T-cell (primary cell): ENCODE measurements at places on chromosomes 1 and 21.

DNA sequence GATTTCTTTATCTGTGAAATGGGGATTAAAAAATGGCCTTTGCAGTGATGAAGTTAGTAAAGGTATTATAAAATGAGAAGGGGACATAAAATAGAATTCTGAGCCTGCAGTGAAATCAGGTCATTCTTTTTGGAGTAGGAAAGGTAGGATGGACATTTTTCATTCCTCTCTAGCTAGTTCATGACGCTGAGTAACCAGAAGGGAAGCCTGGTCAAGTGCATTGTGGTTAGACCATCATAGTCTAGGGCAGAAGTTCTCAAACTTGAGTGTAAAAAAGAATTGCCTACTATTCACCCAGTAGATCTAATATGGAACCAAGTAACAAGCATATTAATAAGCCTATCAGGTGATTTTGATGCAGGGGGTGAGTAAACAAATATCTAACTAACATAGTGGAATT is 50.8 kb downstream of the TGFB2 start:
- no peak for DNase-seq

- no peak for DNase-seq
Measured at GRCh38 chr1:97340951-97341350, 579.9 kb downstream of the DPYD start.

DNA sequence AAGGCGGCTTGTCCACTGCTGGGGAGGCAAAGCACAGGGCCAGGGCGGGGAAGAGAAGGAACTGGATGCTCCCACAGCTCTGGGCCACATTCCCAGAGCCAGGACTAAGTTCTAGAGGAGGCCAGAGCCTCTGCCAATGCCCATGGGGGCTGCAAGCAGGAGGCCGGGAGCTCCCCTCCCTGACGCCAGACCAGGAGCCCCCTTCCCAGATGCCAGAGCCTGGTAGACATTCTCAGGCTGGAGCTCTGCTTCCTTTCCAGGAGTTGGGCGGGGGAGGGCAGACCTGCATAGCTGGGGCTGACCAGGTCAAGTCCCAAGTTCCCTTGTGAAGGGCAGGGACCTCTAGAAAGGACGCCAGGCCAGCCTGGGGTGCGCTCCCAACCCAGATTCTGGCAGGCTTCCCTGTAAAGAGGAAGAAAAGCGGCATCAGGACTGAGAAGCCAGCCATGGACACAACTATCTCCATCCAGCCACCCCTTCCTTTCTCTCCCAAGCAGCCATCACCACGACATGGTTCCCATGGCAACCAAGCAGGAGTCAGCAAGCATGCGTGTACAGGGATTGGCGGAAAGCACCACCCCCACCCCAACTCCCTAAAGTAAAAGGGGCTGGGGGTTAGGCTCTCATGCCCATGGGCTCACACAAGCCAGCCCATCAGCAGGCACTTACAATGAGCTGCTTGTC is 13.4 kb downstream of the KIF21B start:
- no peak for DNase-seq

GRCh38 chr1:81799939-81800694 is 617 bp upstream of the ADGRL2 start:
- DNase-seq = no peak

GRCh38 chr1:77399250-77400086 is 117.6 kb downstream of the AK5 start:
- no peak for DNase-seq

DNA sequence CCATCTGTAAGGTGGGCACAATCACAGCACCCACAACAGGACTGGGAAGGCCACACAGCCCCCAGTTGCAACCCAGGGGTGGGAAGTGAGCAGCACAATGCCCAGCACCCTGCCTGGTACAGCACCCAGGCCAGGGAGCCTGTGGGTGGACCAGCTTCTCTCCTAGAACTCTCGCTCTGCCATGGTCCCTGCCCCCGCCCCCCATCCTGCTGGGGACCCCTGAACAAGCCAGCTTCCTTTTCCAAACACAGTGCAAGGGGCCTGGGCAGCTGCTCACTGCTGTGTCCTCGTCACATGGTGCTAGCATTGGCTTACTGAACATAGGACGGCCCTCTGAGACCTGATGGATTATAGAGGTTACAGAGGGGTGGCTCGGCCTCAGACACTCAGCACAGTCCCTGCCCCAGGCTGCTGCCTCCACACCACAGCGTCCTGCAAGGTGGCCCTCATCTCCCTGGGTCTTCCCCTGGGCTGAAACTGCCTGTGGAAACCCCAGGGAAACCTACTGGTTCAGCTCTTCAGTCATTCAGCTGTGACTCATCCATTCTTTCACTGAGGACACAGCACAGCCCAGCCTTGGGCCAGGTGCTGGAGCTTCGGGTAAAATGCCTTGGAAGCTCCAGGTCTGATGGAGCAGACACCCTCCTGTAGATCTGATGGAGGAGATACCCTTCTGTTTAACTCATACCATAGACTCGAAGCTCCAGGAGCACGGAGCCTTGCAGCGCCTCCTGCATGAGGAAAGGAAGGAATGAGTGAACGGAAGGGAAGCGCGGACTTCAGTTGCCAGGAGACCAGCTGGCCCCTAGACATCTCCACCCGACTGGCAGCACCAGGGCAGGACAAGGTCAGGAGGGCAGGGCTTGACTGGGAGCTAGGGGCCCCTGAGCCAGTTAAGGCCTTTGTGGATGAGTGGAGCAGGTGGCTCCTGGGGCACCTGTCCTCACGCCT is 8.1 kb upstream of the PRDM16 start:
- no peak for DNase-seq

DNA sequence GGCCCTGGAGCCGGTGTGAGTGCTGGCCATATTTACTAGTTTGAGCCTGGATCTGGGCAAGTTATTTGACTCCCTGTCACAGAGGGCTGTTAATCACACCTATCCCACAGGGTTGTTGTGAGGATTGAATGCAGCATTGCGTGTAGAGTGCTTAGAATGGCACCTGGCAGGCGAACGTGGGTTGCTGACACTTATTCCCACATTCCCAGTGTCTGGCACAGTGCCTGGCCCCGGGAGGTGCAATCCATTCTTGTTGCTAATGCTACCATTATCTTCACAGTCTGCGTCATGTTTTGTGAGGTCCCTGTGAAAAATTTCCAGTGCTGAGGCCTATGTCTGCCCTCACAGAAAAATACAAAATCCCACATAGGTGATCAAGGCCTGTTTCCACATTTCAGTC is 66.1 kb downstream of the CD2 start:
- DNase-seq = no peak

DNA sequence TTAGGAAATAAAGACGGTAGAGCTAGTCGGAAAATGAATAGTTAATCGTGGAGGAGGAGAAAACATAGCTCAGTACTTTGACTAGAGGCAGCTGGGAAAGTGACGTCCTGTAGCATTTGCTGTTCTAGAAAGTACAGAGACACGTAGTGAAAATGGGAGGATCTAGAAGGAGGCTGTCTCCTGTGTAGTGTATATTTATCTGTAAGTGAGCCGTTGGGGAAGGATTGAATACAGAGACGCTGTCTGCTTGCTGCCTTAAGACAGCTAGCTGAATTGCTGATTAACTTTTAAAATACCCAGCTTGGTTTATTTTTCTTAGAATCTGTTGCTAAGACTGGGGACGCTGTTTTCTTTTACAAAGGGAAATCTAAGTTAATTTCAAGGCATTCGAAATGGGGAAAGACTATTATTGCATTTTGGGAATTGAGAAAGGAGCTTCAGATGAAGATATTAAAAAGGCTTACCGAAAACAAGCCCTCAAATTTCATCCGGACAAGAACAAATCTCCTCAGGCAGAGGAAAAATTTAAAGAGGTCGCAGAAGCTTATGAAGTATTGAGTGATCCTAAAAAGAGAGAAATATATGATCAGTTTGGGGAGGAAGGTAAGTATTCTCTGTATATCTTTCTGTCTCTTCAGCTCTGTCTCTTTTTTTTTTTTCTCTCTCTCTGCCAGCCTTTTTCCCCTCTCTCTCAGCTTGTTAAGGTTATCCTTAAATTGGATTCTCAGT is at the start of gene DNAJB4:
Gene DNAJB4, plus strand, starts transcription at position 221 of the 729 bp plus-strand sequence. Its CDS starts 172 bp downstream, at position 393.
- DNase-seq = peak; percentile 59

GRCh38 chr21:45979141-45979631 is 2.4 kb upstream of the COL6A1 start:
- no peak for DNase-seq

GRCh38 chr1:79760531-79760930 is 754.0 kb upstream of the ADGRL4 start:
- no peak for DNase-seq

- no peak for DNase-seq
Measured at GRCh38 chr1:1915911-1916840, 1.1 kb downstream of the CALML6 start.

GRCh38 chr1:157595356-157595755 is 2.5 kb downstream of the FCRL4 start:
- DNase-seq = no peak

- no peak for DNase-seq
Measured at GRCh38 chr1:160748878-160749269, 9.8 kb downstream of the SLAMF7 start.

DNA sequence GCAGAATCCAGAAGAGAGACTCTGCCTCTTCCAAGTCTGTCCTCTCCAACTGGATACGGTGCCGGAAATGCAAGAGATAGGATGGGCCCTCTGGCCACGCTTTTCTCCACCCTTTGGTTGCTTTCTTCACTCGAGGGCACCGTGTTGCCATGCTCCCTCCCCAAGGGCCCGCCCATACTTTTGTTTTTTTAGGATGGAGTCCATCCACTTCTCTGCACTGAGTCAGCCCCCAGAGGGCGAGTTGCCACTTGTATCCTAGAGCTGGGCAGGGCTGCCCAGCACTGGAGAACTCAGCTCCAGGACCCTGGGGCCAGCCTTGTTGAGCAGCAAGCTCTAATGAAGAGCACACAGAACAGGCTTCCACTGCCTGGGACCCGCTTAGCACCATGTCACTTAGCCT is 25.5 kb downstream of the IFNGR2 start:
- DNase-seq = no peak

DNA sequence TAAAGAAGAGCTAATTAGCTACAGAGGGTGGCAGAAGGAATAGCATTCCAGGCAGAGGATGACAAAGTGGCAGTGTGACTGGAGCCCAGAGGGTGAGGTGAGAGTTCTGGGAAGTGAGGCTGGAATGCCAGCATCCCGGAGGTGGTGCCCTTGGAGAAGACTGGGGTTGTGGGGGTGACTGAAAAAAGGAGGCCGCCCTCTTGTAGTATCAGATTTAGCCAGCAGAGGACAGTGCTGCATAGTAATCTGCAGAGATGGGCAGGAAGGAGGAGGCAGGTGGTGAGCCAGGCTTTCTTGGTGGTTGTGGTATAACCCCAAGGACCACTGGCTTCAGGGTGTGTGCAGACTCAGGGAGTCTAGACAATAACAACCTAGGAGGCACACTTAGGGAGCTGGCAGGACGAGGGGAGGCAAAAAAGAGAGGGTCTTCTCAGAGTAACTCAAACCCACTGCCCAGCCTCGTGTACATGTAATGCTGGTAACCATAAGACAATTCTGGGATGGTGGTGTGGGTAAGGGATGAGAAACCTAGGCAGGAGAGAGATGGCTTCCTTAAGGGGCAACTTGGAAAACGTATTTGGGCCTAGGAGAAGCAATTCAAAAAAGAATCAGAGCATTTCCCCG is 30.5 kb downstream of the MROH7 start:
- DNase-seq = peak; percentile 54

DNA sequence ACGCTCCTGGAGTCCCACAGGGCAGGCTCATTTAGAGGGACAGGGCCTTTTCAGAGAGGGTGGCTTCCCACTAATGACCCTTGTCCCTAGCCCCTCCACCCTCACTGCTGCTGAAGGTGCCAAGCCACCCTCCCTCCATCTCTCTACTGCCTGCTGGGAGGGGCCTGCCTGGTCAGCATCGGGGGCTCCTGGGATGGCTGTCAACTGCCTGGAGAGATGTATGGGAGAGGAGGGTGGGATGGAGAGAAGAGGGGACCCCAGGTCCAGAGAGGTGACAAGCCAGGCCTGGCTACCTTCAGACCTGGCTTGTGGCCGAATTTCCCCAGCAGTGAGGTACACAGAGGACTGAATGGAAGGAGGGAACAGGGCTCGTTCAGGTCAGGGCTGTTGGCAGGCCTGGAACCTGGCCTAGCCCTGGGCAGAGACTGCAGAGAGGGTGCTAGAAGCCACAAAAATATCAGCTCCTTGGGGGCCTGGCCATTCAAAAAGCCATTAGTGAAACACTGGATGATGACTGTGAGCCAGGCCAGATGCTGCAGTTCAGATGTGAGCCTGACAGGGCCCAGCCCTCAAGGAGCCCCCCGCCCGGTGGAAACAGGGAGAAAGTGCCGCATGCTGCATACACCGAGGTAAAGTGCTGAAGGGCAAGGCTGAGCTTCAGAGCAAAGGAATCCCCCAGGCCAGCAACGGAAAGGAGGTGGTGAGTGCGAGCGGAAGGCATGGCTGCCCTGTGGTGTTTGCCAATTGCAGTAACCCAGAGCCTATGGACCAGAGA is 20.0 kb downstream of the MMEL1 start:
- DNase-seq = no peak

- no peak for DNase-seq
Measured at GRCh38 chr1:89688607-89689006, 55.7 kb downstream of the LRRC8C start.

DNA sequence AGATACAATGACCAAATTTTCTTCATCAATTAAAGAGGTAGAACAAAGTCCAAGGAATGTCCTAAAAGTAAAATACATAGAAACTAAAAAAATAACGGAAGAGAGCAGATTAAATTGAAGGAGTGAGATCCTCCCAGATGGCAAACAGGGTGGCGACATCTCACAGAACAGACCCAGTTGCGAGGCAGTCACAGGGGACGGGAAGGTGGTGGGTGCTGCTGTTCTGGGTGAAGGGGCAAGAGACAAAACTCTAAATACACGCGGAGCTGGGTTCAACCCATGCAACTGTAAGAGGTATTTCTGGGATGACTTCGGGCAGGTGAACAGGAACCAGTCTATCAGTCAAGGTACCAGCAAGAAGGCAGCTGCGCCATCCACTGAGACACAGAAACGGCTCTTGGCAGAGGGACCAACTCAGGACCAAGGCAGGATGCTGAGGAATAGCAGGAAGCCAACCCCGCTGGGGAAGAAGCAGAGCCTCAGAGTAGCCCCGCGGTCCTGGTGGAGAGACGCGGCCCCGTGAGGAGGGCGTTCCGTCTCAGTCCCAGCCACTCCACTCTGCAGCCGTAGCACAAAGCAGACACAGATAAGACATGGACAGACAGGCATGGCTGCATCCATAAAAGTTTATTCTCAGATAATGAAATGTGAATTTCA is 32.2 kb downstream of the WDR4 start:
- no peak for DNase-seq

GRCh38 chr1:107183011-107183410 is 42.2 kb downstream of the NTNG1 start:
- no peak for DNase-seq

GRCh38 chr1:157781048-157781447 is 4.1 kb upstream of the FCRL2 start:
- DNase-seq = no peak

DNA sequence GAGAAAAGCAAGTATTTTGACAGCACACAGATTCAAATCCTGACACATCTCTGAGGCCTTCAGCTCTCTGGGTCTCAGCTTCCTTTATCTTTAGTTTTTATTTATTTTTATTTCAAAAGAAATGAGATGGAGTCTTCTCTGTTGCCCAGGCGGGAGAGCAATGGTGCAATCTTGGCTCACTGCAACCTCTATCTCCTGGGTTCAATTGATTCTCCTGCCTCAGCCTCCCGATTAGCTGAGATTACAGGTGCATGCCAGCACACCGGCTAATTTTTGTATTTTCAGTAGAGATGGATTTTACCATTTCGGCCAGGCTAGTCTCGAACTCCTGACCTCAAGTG is 19.1 kb upstream of the ATP2B4 start:
- no peak for DNase-seq

- no peak for DNase-seq
Measured at GRCh38 chr1:1924386-1924785, 5.3 kb upstream of the TMEM52 start.
